HL-60 (cell line): ENCODE measurements at places on chromosomes 3 and 15.

- DNase-seq, result no peak
These were observed 22.4 kb upstream of the THUMPD3 start for GRCh38 chr3:9340472-9340902.

GRCh38 chr15:91400481-91400880 is 300.4 kb downstream of the SV2B start:
- no peak for DNase-seq

DNA sequence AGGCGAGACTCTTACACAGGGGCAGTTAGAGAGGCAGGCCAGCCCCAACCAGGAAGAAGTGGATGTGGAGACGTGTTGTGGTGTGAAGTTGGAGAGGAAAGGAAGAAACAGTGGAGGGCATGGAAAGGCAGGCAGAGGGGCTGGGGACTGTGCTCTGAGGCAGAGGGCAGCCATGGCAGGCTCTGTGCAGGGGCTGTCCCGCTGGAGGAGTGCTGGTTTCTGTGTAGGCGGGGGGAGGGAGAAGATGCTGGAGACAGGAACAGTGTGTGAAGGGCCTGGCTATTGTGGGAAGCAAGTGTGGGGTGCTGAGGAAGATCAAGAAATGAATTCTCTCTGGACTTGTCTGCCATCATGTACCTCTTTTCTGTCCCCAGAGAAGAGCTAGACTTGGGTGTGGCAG is 21.0 kb downstream of the SNAPC5 start:
- no peak for DNase-seq

DNA sequence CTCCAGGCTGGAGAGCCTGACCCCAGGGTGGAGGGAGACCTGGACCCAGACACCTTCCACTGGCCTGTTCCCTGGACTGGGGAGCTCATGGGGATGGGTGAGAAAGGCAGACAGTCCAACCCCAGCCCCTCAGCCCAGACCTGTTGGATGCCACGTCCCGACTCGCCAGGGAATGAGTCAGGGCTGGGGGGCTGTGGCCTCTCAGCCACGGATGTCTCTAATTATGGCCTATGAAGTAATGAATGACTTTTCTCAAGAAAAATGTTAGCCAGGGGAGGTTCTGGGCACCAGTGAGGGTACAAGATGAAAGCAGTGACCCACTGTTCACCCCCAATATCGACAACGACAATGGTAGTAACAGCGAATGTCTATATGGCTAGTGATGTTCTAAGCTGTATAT is 107.0 kb upstream of the RPL32 start:
- no peak for DNase-seq
